Common myeloid progenitor, CD34-positive (primary cell): ENCODE measurements at places on chromosomes 2 and 18.
A peak's percentile ranks its signal among the peaks of the same experiment; 100 is the strongest.

DNA sequence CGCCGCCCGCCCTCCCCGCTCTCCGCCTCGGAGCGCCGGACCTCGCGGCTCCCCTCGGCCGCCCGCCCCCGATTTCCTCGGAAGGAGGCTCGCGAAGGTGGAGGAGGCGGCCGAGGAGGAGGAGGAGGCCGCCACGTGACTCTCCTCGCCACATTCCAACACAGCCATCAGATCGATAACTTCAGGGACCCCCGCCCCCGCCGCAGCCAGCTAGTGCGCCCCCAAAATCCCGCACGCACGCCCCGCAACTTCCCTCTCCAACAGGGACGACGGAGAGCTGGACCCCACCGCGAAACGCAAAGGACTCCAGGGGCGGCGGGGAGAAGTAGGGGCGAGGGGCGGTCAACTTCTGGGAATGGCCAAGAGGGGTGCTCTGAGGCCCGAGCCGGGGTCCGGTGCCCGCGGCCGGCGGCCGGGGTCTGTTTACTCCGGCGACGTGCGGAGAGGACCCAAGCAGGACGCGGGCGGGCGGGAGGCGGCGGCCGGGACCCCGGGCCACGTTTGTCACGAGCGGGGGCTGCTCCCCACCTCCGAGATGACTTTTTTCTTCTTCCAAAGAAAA is 2.0 kb downstream of the ZNF521 start:
- H3K27ac ChIP-seq = peak overlapping the region; percentile 92
- DNase-seq = no peak
- H3K4me1 ChIP-seq = peaks cover 19% of the 10 kb centered on the region
- no peaks in the 10 kb centered on the region for H3K36me3 ChIP-seq
- H3K27me3 ChIP-seq = no peaks in the 10 kb centered on the region

DNA sequence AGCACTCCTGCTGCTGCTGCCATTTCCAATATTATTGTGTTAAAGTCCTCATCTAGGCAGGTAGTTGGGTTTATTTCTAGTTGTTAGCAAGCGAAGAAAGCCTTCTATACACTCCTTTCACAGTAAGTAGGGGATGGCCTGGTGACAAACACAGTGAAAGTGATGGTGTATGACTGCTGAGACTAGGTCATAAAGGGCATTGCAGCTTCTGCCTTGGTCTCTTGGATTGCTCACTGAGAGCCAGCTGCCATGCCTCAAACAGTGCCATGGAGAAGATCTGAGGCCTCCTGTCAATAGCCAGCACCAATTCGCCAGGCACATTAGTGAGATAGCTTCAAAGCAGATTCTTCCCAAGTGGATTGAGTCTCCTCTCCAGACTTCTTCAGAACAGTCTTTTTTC is 27.6 kb upstream of the MSTN start:
- H3K4me3 ChIP-seq = no peak overlapping the region
- no peaks in the 10 kb centered on the region for H3K4me1 ChIP-seq
- DNase-seq = no peak
- H3K36me3 ChIP-seq = no peaks in the 10 kb centered on the region

DNA sequence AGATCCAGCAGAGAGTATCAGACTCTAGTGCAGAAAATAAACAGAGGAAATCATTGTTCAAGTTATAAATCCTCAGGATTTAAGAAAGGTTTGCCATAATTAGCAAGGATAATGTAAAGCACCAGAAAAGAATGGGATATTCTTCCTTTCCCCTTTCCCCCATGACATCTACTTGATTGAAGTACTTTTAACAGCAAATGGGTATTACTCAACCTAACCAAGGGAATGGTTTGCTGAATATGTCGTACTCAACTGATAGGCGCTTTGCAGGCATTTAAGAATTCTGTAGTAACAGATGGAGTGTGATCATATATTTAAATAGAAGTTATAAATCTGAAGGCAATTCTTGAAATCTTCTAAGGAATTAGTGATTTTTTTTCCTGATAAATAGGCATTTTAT is 2.7 kb downstream of the APCDD1 start:
- peaks cover 8% of the 10 kb centered on the region for H3K4me1 ChIP-seq
- no peaks in the 10 kb centered on the region for H3K36me3 ChIP-seq
- no peak overlapping the region for H3K27ac ChIP-seq
- no peak overlapping the region for H3K4me3 ChIP-seq
- peaks cover 54% of the 10 kb centered on the region for H3K27me3 ChIP-seq
- no peak for DNase-seq

- H3K27me3 ChIP-seq = no peaks in the 10 kb centered on the region
- no peaks in the 10 kb centered on the region for H3K4me1 ChIP-seq
- no peak for DNase-seq
- no peak overlapping the region for H3K4me3 ChIP-seq
Observed at GRCh38 chr2:196125596-196125995, 45.8 kb downstream of the STK17B start.

- peaks cover 44% of the 10 kb centered on the region for H3K4me1 ChIP-seq
- no peak for DNase-seq
- no peaks in the 10 kb centered on the region for H3K27me3 ChIP-seq
- no peak overlapping the region for H3K27ac ChIP-seq
Observed at GRCh38 chr18:24656050-24656449, 195.6 kb downstream of the HRH4 start.

- DNase-seq = no peak
- no peaks in the 10 kb centered on the region for H3K4me1 ChIP-seq
- no peak overlapping the region for H3K27ac ChIP-seq
- H3K4me3 ChIP-seq = no peak overlapping the region
- no peaks in the 10 kb centered on the region for H3K36me3 ChIP-seq
Observed at GRCh38 chr2:194564422-194564821, 1092.6 kb upstream of the SLC39A10 start.

- no peaks in the 10 kb centered on the region for H3K4me1 ChIP-seq
- no peaks in the 10 kb centered on the region for H3K36me3 ChIP-seq
- no peak overlapping the region for H3K27ac ChIP-seq
- DNase-seq = no peak
- no peaks in the 10 kb centered on the region for H3K27me3 ChIP-seq
- no peak overlapping the region for H3K4me3 ChIP-seq
Observed at GRCh38 chr2:50402654-50402960, 629.3 kb downstream of the NRXN1 start.

DNA sequence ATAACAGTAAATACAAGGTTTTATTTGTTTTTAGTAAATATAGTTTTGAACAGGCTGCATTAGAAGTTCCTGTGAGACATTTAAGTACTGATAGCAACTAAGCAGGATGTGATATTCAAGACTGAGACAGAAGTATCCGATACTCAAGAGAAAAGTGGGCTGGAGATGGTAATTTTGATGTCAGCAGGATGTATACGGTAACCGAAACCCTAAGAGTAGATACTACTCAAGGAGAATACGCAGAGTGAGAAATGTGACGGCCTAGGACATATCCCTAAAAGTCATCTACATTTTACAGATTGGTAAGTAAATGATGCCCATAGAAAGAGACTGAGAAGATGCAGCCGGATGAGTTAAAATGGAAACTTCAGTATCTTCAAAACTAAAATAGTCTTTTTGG is 115.4 kb downstream of the GORASP2 start:
- DNase-seq = no peak
- no peak overlapping the region for H3K27ac ChIP-seq
- H3K4me1 ChIP-seq = no peaks in the 10 kb centered on the region
- no peak overlapping the region for H3K4me3 ChIP-seq

- no peaks in the 10 kb centered on the region for H3K4me1 ChIP-seq
- DNase-seq = no peak
- H3K27ac ChIP-seq = no peak overlapping the region
- H3K36me3 ChIP-seq = no peaks in the 10 kb centered on the region
Observed at GRCh38 chr2:208879666-208880065, 473.1 kb downstream of the PTH2R start.

GRCh38 chr18:56258178-56258577 is 380.2 kb downstream of the TXNL1 start:
- no peaks in the 10 kb centered on the region for H3K27me3 ChIP-seq
- DNase-seq = peak; percentile 32
- H3K36me3 ChIP-seq = no peaks in the 10 kb centered on the region
- peaks cover 17% of the 10 kb centered on the region for H3K4me1 ChIP-seq
- H3K4me3 ChIP-seq = no peak overlapping the region

DNA sequence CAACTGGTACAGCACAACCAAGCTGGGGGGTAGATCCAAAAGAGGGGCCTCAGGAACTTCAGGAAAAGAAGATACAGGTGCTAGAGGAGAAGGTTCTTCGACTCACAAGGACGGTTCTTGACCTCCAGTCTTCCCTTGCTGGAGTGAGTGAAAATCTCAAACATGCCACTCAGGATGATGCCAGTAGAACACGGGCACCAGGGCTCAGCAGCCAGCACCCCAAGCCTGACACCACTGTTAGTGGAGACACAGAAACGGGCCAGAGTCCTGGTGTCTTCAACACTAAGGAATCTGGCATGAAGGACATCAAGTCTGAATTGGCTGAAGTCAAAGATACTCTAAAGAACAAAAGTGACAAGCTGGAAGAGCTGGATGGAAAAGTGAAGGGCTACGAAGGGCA is 43.8 kb downstream of the EMILIN2 start:
- H3K36me3 ChIP-seq = no peaks in the 10 kb centered on the region
- no peak overlapping the region for H3K4me3 ChIP-seq
- H3K4me1 ChIP-seq = peaks cover 5% of the 10 kb centered on the region
- H3K27me3 ChIP-seq = no peaks in the 10 kb centered on the region
- H3K27ac ChIP-seq = no peak overlapping the region

DNA sequence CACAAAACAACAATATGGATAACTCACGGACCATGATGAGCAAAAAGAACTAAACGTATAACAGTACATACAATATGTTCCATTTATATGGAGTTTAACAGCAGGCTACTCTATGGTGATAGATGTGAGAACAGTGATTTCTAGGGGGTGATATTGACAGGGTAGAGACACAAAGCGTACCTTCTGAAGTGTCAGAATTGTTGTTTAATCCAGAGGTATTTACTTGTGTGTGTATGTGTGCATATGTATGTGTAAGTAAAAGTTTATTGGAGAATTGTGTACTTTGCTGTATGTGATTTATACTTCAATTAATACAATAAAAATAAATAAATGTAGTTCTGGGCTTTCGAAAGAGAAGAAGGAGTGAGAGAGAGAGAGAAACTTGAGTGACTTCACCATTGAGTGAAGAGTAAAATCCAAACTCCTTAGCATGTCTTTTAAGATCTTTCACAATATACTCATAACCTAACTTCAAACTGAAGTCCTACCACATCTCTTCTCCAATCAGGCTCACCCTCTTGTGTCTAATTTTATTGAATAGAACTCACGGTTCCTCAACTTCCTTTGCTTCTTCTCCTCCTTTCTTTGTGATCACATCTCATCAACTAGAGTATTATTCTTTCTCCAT is 126.0 kb upstream of the KLF7 start:
- H3K4me3 ChIP-seq = no peak overlapping the region
- H3K4me1 ChIP-seq = no peaks in the 10 kb centered on the region
- no peak overlapping the region for H3K27ac ChIP-seq
- no peak for DNase-seq
- H3K36me3 ChIP-seq = no peaks in the 10 kb centered on the region
- H3K27me3 ChIP-seq = no peaks in the 10 kb centered on the region

DNA sequence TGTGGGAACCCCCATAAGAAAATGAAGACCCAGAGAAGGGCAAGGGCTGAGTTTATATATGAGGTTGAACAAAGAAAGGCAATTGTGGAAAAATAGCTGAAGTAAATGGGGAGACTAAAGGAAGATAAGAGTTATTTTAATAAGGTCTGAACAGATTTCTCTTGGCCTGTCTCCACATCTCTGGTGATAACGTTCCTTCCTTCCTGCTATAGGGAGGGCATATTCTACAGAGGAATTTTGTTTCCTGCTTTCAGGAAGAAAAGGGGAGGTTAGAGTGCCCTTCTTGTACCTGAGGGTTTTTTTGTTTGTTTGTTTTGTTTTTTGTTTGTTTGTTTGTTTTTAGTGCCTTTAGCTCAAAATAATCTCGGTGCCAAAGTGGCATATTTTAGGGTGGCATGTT is 31.6 kb downstream of the MOGAT1 start:
- no peak overlapping the region for H3K4me3 ChIP-seq
- H3K27me3 ChIP-seq = no peaks in the 10 kb centered on the region
- H3K27ac ChIP-seq = no peak overlapping the region
- peaks cover 5% of the 10 kb centered on the region for H3K4me1 ChIP-seq

- no peaks in the 10 kb centered on the region for H3K36me3 ChIP-seq
- no peak for DNase-seq
- no peak overlapping the region for H3K4me3 ChIP-seq
- no peak overlapping the region for H3K27ac ChIP-seq
Observed at GRCh38 chr2:216838151-216838550, 21.7 kb downstream of the TNP1 start.

DNA sequence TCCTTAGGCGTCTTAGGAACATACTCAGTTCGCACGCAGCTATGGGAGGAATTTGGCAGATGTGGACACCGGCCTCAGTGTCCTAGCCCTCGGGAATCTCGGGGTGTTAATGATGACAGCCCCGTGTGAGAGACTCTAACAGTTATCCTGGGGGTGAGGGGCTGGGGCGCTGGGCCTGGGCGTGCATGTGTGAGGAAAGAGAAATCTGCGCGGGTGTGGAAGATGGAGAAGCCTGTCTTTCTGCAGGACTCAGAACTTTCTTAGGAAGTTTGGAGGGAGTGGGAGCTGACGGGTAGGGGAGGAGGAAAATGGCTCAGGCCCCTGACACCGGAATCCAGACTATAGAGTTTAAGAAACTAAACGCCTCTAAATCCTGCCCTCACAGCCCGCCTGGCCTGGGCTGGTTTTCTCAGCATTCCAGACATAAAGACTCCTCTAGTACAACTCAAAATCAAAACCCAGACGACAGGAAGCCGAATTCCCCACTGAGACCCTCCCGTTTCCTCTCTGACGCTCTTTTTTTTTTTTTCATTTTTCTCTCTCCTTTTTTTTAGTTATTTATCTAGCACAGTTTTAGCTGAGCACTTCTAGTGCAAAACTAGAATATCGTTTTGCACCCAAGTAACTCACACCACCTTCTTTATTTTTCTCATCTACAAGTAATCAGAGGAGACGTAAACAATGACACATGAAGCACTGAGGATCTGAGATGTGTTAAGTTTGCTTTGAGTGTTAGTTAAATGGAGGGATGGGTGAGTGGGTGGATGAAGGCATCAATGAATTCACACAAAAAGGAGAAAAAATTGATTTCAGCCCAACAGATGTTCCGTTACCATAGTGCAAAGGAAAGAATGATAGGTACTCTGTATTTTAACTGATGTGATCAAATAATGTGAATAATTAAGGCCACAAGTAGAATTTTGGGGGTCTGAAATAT is 1.2 kb upstream of the HAAO start:
- peaks cover 22% of the 10 kb centered on the region for H3K4me1 ChIP-seq
- H3K27ac ChIP-seq = no peak overlapping the region
- no peaks in the 10 kb centered on the region for H3K27me3 ChIP-seq
- H3K4me3 ChIP-seq = peak overlapping the region; percentile 64

- H3K36me3 ChIP-seq = no peaks in the 10 kb centered on the region
- H3K4me3 ChIP-seq = no peak overlapping the region
- DNase-seq = no peak
- H3K4me1 ChIP-seq = no peaks in the 10 kb centered on the region
- no peak overlapping the region for H3K27ac ChIP-seq
Observed at GRCh38 chr2:133736674-133737073, 168.4 kb upstream of the NCKAP5 start.
